Natural killer cell treated with Interleukin-12 subunit alpha and Interleukin-12 subunit beta and Interleukin-15 and Interleukin-18, amount 100 ng/mL, for 72 hours (primary cell): ENCODE measurements at places on chromosomes 2 and 18.

DNA sequence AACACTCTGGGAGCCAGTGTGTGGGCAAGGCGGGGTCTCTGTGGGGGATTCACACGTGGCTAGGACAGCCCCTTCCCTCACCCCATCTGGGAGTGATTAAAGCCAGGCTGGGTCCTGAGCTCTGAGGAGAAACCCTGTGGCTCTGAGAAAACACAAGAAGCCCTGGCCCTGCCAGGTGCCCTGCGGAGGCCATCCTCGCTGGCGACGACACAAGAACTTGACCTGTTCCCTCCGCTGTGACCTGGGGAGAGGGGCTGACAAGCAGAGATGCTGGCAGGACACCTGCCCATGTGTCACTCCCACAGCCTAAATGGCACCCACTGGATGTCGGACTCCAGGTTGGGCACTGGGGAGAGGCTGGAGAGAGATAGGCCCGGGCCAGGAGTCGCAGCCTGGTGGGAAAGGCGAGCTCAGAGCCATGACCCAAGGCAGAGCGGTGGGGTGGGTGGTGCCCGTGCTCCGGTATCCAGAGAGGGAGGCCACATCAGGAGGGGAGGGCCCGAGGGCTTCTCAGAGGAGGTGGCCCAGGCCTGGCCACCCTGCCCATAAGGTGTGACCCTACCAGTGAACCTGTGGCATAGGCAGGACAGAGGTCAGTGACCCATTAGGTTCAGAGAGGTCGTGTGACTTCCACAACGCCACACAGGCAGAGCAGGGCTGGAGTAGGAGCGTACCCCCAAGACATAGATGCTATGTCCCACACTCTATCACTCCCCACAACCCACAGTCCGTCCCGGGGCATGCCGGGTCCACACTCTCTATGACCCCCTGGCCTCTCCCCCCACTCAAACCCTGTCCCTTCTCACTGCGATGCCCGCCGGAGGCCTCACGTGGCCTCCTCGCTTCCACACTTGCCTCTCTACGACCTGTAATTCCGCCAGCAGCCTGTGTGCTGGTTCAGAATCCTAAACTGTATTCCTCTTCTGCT is 59.4 kb upstream of the HPCAL1 start:
- H3K4me3 ChIP-seq, result no peak overlapping the region
- H3K36me3 ChIP-seq, result no peaks in the 10 kb centered on the region
- no peaks in the 10 kb centered on the region for H3K4me1 ChIP-seq

DNA sequence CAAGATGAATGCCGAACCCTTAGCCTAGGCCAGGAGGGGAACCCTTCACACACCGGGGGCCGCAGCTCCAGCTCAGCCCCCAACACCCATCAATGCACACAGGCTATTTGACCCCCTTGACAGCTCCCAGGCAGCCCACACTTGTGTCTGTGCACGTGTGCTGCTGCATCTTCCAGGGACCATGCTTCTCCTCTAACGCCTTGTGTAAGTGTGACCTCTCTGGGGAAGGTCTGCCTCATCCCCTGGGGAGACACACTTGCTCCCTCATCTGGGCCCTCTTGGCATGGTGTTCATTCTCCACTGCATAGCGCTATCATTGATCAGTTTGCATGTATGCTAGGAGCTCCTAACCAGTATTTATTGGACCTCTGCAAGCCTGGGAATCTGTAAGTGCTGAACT is 120.0 kb upstream of the FHL2 start:
- no peak for DNase-seq
- H3K27ac ChIP-seq, result no peak overlapping the region
- H3K27me3 ChIP-seq, result peaks cover 7% of the 10 kb centered on the region
- no peaks in the 10 kb centered on the region for H3K36me3 ChIP-seq
- H3K4me3 ChIP-seq, result no peak overlapping the region

DNA sequence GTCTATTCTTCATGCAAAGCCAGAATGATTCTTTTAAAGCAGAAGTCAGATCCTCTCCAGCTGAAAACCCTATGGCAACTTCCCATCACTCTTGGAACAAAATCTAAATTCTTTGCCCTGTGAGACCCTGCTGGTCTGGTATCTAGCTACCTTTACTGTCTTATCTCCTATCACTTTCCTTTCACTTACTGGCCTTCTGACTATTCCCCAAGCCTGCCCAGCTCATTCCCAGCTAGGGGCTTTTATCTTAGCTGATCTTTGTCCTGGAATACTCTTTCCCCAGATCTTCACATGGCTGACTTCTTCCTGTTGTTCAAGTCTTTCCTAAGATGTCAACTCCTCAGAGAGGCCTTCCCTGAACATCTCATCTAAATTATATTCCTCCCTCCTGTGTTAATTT is 63.6 kb downstream of the GREB1L start:
- no peaks in the 10 kb centered on the region for H3K4me1 ChIP-seq
- no peaks in the 10 kb centered on the region for H3K36me3 ChIP-seq

DNA sequence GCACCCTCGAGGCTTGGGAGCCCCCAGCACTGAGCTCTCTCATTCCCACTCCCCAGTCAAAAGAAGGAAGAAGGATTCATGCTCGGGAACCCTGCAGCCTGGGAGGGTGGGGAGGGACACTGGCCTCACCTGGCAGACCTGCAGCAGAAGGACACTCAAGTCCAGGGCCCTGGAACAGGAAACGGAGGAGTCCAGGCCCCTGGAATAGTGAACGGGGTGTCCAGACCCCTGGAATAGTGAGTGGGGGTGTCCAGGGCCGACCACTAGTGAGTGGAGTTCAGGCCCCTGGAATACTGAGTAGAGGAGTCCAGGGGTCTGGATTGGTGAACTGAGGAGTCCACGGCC is 292.5 kb downstream of the NDUFA10 start:
- no peak overlapping the region for H3K27ac ChIP-seq
- no peaks in the 10 kb centered on the region for H3K4me1 ChIP-seq
- DNase-seq, result no peak

DNA sequence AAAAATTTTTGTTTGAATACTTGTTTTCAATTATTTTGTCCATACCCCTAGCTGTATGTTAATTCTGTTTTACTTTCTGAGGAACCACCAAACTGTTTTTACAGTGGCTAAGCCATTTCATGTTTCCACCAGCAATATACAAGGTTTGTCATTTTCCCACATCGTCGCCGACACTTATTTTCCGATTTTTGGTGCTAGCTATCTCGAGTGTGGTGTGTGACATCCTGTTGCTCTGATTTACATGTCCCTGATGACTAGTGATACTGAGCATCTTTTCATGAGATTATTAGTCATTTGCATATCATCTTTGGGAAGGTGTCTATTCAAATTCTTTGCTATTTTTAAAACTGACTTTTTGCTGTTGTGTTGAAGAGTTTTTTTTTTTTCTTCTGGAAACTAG is 7.2 kb upstream of the GPC1 start:
- no peaks in the 10 kb centered on the region for H3K27me3 ChIP-seq
- no peaks in the 10 kb centered on the region for H3K36me3 ChIP-seq
- DNase-seq, result no peak
- H3K4me1 ChIP-seq, result no peaks in the 10 kb centered on the region
- H3K27ac ChIP-seq, result no peak overlapping the region
- no peak overlapping the region for H3K4me3 ChIP-seq

DNA sequence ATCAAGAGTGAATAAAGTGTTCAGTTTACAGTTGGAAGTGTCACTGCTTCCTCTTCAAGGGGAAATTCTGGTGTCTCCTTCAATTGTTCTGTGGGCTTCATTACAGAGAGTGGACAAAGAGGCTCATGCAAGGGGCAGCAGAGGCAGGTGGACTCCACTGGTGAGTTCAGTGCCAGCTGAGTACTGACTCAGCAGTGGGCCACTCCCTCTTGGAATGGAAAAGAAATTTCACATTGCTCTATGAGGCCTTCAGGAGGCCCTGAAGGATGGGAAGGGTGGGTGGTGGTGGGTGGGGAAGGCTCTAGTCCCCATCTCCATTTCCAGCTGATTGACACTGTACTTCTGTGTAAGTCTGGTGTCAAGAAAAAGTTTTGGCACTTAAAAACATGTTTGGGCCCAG is 66.4 kb downstream of the PRELID3A start:
- DNase-seq, result no peak
- no peak overlapping the region for H3K27ac ChIP-seq
- no peaks in the 10 kb centered on the region for H3K27me3 ChIP-seq
- H3K4me3 ChIP-seq, result no peak overlapping the region
- no peaks in the 10 kb centered on the region for H3K36me3 ChIP-seq
- H3K4me1 ChIP-seq, result peaks cover 18% of the 10 kb centered on the region

GRCh38 chr2:25367296-25367695 is 25.6 kb upstream of the DNMT3A start:
- no peak for DNase-seq
- no peak overlapping the region for H3K4me3 ChIP-seq
- no peaks in the 10 kb centered on the region for H3K27me3 ChIP-seq
- H3K36me3 ChIP-seq, result no peaks in the 10 kb centered on the region
- no peak overlapping the region for H3K27ac ChIP-seq

- H3K27me3 ChIP-seq, result peaks cover 18% of the 10 kb centered on the region
- H3K36me3 ChIP-seq, result peaks cover 17% of the 10 kb centered on the region
- H3K4me1 ChIP-seq, result peaks cover 50% of the 10 kb centered on the region
Observed at GRCh38 chr2:111121028-111121827, 514 bp downstream of the BCL2L11 start.

GRCh38 chr2:73984922-73985307 is 205 bp downstream of the TET3 start:
- peaks cover 60% of the 10 kb centered on the region for H3K4me1 ChIP-seq
- H3K36me3 ChIP-seq, result no peaks in the 10 kb centered on the region
- peaks cover 13% of the 10 kb centered on the region for H3K27me3 ChIP-seq
- H3K27ac ChIP-seq, result no peak overlapping the region

GRCh38 chr18:50654658-50655550 is 95.0 kb downstream of the MAPK4 start:
- H3K4me3 ChIP-seq, result no peak overlapping the region
- no peak overlapping the region for H3K27ac ChIP-seq
- no peaks in the 10 kb centered on the region for H3K36me3 ChIP-seq
- no peak for DNase-seq
- H3K27me3 ChIP-seq, result peaks cover 24% of the 10 kb centered on the region
